Trophoblast cell (in vitro differentiated cells and primary cell): ENCODE measurements at places on chromosomes 7 and 10.

DNA sequence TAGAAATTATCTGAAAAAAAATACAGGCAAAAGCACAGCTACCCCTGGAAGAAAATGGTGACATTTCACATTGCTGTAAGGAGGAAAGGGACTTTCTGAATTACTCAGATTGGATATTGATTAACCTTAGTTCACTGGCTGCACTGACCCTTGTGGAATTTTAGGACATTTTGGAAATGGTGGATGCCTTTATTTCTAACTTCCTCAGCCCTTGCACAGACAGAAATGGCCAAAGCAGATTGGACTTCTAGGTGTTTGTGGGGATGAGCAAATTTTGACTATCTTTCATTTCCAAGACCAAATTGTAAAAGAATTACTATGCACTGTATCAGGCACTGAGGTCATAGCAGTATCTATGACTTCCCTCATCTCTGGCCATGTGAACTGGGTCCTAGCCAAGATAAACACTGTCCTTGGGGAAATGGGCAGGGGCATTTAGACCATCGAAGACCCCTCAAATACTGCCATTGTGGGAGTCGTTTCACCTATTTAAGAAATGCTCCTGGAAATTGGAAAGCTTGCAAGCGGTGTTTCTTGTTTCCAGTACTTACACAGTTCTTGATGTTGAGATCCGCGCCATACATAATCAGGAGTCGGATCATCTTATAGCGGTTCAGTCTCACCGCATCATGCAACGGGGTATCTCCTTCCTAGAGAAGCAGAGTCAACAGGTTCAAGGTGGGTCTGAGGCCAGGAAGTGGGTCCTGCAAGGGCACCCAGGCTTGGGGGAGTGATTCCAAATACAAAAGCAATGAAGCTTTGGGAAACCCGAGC lies 5.7 kb downstream of the ANKRD1 start:
- DNase-seq, result no peak
- H3K36me3 ChIP-seq, result peaks cover 25% of the 10 kb centered on the region
- H3K4me1 ChIP-seq, result no peaks in the 10 kb centered on the region
- H3K27ac ChIP-seq, result peak overlapping the region; percentile 16
- no peaks in the 10 kb centered on the region for H3K27me3 ChIP-seq
- H3K4me3 ChIP-seq, result no peak overlapping the region

GRCh38 chr7:13846386-13846785 lies 143.1 kb downstream of the ETV1 start:
- no peak overlapping the region for H3K27ac ChIP-seq
- no peaks in the 10 kb centered on the region for H3K27me3 ChIP-seq
- DNase-seq, result no peak

GRCh38 chr7:79610748-79611304 lies 157.4 kb upstream of the MAGI2 start:
- peak overlapping the region; percentile 63 for H3K27ac ChIP-seq
- peaks cover 2% of the 10 kb centered on the region for H3K4me1 ChIP-seq
- no peak overlapping the region for H3K4me3 ChIP-seq
- DNase-seq, result no peak

DNA sequence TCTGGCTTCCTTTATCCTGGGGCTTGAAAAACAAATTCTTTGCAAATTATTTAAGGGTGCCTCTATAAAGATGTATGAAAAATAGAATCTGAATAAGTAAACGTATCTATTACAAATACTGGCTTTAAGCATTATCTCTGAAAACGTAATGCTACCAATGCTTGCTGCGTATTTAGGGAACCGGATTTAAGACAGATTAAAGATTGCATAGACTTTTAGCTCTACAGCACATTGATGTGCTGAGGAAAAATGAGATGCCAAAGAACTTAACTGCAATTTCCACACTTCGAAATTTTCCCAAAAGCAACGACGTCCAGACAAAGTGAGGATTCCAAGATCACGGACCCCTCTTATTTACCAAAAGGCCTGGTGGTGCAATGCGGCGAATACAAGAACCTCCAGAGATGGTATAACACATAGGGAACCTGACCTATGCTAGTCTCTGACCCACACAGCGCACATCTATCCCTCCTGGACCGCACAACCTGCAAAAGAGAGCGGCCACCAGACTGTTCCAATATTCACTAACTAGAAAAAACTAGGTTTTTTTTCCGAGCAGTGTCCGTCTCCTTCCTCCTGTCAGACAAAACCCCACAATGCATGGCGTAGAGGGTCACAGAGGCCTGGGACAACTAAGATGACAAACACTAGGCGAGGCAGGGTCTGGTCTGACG lies 34.3 kb upstream of the PHF14 start:
- H3K27ac ChIP-seq, result peak overlapping the region; percentile 91
- H3K27me3 ChIP-seq, result no peaks in the 10 kb centered on the region
- peaks cover 2% of the 10 kb centered on the region for H3K4me1 ChIP-seq
- no peak for DNase-seq

DNA sequence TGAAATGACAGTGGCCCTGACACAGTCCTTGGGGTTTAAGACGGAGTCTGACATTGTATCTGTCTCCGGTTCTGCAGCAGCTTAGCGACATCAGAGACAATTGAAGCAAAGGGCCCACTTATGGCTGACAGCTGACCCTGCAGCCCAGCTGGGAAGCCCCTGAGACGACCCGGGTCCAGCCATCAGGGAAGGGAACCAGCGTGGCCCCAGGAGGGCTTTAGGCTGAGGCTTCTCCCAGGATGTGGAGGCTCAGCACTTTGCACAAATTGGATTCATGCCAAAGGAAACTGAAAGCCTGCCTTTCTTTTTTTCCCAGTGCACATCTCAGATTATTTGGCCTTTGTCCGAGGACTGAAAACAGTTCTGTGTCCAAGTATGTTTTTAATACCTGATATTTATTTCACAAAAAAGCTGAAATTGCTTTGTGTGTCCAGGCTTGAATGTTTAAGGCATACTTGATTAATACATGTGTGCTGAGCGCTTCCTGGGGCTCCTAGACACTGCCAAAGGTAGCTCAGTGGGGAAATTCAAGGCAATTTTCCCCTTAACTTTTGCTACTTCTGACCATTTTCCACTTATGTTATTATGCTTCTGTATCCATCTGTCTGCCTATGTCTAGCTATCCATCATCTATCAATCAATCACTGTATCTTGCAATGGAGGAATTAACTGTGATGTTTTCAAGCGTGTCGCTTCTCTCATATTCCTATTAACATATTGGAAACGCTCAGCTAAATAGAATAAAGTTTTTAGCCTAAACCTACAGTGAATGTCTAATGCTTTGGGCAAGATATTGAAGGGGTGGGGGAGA lies 34.8 kb downstream of the KLF6 start:
- H3K27me3 ChIP-seq, result no peaks in the 10 kb centered on the region
- H3K4me1 ChIP-seq, result peaks cover 3% of the 10 kb centered on the region
- no peaks in the 10 kb centered on the region for H3K36me3 ChIP-seq
- DNase-seq, result no peak
- H3K4me3 ChIP-seq, result no peak overlapping the region
- no peak overlapping the region for H3K27ac ChIP-seq
